ENCODE measurements at places on chromosomes 1 and 21. TPM values are rescaled to one million over a fixed set of nuclear protein-coding genes. Genes with fewer than 3 reads are reported as not detected.

Gene EPRS1
- total RNA-seq, result 69.3 TPM

DNA sequence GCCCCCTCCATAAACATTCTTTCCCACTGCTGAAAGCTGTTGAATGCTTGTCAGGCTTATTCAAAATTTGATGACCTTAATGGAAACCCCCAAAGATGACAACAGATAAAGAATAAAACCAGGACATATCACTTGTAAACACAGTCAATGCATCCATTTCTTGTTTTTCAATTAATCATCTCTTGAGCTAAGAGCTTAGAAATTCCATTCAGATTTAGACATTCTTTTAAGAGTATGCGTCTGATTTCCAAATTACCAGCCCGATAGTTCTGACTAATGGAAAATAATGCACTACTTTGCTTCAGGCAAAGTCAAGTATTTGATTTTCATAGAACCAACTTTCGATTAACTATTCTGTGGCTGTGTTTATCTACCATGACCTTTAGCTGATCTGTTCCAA is 100.6 kb upstream of the RUNX1 start:
- no peak overlapping the region for H3K4me3 ChIP-seq
- DNase-seq, result no peak
- no peaks in the 10 kb centered on the region for H3K4me1 ChIP-seq
- H3K27ac ChIP-seq, result no peak overlapping the region
- H3K27me3 ChIP-seq, result no peaks in the 10 kb centered on the region
- no peaks in the 10 kb centered on the region for H3K36me3 ChIP-seq

DNA sequence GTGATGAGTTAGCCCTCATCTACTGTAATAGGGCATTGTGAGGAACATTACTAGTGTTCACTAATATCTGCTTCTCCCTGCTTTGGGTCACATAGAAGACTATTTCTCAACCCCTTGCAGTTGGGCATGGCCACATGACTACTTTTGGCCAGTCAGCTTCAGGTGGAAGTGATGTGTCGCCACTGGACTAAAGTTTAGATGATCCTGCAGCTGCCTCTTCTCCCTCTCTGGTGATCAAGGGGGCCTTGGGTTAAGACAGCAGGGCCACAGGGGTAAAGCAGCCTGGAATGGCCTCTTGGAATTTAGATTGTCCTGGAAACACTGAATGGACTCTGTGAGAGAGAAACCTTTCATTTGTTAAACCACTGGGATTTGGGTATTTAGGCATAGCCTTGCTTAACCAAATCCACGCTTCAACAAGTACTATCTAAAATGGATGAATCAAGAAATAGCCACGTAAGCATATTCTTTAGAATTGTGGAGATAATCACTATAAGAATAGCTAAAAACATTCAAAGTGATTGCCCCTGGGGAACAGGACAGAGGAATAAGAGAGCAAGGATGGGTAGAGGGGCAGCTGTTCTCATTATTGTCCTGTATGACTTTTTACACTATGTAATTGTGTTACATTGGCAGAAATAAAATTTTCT is 41.2 kb downstream of the OPRD1 start:
- no peak for DNase-seq
- H3K36me3 ChIP-seq, result no peaks in the 10 kb centered on the region
- H3K27me3 ChIP-seq, result no peaks in the 10 kb centered on the region
- no peak overlapping the region for H3K4me3 ChIP-seq
- no peak overlapping the region for H3K27ac ChIP-seq

- H3K36me3 ChIP-seq, result no peaks in the 10 kb centered on the region
- no peaks in the 10 kb centered on the region for H3K27me3 ChIP-seq
- no peak overlapping the region for H3K27ac ChIP-seq
- H3K4me1 ChIP-seq, result no peaks in the 10 kb centered on the region
Observed at GRCh38 chr21:45607909-45608295, 35.6 kb upstream of the PCBP3 start.

Gene TRABD2B
- 10.6 TPM for total RNA-seq

DNA sequence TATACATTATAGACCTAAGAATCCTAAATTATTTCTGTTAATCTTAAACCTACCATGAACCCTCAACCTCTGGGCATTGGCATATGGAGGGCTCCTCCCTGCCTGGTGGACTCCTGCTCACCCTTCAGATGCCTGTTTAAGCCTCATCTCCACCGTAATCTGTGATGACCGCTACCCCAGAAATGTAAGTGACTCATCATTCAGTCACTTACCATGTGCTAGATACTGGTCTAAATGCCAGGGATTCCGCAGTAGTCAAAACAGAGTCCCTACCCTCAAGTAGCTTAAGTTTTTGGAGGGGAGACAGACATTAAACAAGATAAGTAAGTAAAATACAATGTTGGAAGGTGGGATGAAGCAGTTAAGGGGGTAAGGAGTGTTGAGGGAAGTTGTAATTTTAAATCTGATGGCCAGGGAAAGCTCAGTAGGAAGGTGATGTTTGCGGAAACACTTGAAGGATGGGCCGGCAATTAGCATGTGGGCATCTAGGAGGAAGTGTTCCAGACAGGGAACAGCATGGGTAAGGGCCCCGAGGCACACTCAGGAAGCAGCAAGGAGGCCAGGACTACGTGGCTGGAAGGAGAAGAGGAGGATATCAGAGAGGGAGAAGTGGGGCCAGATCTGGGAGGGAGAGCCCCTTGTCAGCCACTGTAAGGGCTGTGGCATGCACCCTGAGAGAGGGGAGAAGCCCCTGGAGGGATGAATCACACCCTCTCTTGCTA is 141.7 kb upstream of the HOOK1 start:
- H3K4me1 ChIP-seq, result no peaks in the 10 kb centered on the region
- H3K27me3 ChIP-seq, result no peaks in the 10 kb centered on the region
- no peak for DNase-seq
- H3K27ac ChIP-seq, result no peak overlapping the region
